ENCODE measurements at places on chromosomes 2 and 18. TPM values are rescaled to one million over a fixed set of nuclear protein-coding genes. Genes with fewer than 3 reads are reported as not detected.

DNA sequence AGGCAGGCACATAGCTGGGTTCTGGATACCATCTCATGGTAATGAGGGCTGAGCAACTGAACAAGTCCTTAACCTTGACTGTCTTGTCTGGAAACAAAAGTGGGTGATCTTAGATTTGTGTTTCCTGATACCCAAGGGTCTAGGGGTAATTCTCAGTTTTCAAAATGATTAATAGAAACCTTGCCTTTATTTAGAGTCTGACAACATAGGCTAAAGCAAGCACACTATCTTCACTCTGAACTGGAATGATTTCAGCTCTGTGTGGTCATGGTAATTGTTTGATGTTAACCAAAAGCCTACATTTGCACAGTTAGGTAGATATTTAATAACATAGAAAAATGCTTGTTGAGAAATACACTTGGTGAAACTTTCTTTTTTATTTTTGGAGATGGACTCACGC lies 6.8 kb upstream of the LAMA3 start:
- H3K36me3 ChIP-seq, result no peaks in the 10 kb centered on the region
- H3K27ac ChIP-seq, result no peak overlapping the region
- no peaks in the 10 kb centered on the region for H3K4me1 ChIP-seq

- H3K4me3 ChIP-seq, result peak overlapping the region; percentile 97
- peaks cover 58% of the 10 kb centered on the region for H3K4me1 ChIP-seq
- peak; percentile 98 for DNase-seq
- peak overlapping the region; percentile 99 for H3K27ac ChIP-seq
- H3K27me3 ChIP-seq, result no peaks in the 10 kb centered on the region
Observed at GRCh38 chr2:121649596-121650314, 493 bp upstream of the CLASP1 start.

DNA sequence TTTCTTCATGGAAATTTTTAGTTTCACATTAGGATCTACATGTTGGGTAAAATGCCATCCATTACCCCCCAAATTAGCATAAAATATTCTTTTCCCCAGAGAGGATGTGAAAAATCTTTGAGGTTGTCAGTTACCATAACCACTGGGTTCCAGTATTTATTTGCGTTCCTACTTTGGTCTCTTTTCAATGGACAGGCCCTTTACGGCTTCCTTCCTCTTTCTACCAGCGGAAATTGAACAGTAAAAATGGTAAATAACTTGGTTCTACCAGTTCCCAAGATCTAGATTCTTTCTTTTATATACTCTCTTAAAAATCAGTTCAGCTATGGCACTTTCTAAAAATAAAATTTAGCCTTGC lies 169.2 kb upstream of the APCDD1 start:
- no peak overlapping the region for H3K4me3 ChIP-seq
- H3K27me3 ChIP-seq, result no peaks in the 10 kb centered on the region
- H3K27ac ChIP-seq, result no peak overlapping the region
- H3K4me1 ChIP-seq, result no peaks in the 10 kb centered on the region
- no peaks in the 10 kb centered on the region for H3K36me3 ChIP-seq

DNA sequence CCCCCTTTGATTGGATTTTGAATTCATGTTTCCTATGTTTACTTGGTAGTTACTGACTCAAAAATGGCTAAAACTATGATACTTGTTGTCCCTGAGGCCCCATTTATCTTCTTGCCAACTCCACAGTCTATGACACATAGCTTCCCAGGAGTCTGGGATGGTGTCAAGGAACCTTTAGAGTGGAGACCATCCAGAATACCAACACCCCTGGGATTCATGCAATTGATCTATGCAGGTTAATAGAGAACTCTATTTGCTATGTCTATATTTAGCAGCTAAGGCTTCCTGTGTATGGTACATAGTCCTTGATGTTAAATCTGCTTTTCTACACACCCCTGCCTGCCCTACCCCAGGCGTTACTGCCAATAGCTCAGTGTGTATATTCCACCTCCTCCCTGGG lies 218.5 kb upstream of the HDAC4 start:
- no peaks in the 10 kb centered on the region for H3K27me3 ChIP-seq
- H3K36me3 ChIP-seq, result peaks cover 3% of the 10 kb centered on the region
- H3K27ac ChIP-seq, result no peak overlapping the region
- no peak overlapping the region for H3K4me3 ChIP-seq

Gene CROCC2
- total RNA-seq, result not detected

Gene CDH2
- total RNA-seq, result not detected

DNA sequence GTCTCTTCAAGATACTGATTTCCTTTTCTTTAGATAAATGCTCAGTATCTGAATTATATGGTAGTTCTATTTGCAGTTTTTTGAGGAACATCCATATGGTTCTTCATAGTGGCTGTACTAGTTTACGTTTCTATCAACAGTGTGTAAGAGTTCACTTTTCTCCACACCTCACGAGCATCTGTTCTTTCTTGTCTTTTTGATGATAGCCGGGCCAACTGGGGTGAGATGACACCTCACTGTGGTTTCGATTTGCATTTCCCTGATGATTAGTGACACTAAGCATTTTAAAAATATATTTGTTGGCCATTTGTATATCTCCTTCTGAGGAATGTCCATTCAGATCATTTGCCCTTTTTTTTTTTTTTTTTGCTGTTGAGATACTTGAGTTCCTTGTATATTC lies 458.8 kb downstream of the SETBP1 start:
- H3K4me1 ChIP-seq, result no peaks in the 10 kb centered on the region
- no peaks in the 10 kb centered on the region for H3K36me3 ChIP-seq
- no peak for DNase-seq

Gene RIT2
- total RNA-seq, result not detected

DNA sequence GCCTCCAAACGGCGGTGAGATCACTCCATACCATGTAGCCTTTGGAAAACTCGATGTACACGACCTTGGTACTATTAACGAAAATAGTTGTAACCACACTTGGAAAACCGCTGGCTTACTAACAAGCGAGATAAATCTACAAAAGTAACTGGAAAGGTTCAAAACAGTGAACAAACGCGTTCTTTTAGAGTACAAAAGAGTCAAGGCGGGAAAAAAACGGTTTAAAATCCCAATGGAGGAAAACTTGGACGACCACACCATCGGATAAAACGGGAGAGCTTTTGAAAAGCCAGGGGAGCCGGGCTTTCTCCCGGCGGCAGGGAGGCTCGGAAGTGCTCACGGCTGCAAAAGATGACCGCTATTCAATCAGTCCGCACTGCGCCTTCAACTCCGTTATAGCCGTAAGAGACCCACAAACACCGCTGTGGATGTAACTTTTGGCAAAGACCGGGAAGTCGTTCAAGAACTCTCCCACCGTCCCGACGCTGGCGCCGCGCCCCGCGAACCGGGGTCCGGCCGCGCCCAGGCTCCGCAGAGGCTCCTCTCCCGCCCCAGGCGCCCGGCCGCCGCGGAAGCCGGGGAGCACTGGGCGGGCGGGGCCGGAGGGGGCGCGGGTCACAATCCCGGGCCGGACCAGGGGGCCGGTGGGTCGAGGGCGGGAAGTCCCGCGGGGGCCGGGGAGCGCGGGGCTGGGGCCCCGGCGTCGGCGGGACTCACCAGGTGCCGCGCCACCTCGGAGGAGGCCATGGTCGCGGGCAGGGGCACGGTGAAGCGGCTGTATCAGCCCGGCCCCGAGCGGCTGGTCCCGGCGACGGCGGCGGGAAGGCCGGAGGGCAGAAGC lies 465 bp downstream of the SEPTIN10 start:
- peaks cover 21% of the 10 kb centered on the region for H3K4me1 ChIP-seq
- H3K36me3 ChIP-seq, result peaks cover 5% of the 10 kb centered on the region
- peaks cover 41% of the 10 kb centered on the region for H3K27me3 ChIP-seq
- no peak overlapping the region for H3K27ac ChIP-seq

GRCh38 chr2:74778381-74779264 lies 55.3 kb upstream of the HK2 start:
- no peaks in the 10 kb centered on the region for H3K36me3 ChIP-seq
- no peak for DNase-seq
- no peak overlapping the region for H3K27ac ChIP-seq
- no peak overlapping the region for H3K4me3 ChIP-seq
- H3K4me1 ChIP-seq, result peaks cover 12% of the 10 kb centered on the region
- H3K27me3 ChIP-seq, result no peaks in the 10 kb centered on the region

DNA sequence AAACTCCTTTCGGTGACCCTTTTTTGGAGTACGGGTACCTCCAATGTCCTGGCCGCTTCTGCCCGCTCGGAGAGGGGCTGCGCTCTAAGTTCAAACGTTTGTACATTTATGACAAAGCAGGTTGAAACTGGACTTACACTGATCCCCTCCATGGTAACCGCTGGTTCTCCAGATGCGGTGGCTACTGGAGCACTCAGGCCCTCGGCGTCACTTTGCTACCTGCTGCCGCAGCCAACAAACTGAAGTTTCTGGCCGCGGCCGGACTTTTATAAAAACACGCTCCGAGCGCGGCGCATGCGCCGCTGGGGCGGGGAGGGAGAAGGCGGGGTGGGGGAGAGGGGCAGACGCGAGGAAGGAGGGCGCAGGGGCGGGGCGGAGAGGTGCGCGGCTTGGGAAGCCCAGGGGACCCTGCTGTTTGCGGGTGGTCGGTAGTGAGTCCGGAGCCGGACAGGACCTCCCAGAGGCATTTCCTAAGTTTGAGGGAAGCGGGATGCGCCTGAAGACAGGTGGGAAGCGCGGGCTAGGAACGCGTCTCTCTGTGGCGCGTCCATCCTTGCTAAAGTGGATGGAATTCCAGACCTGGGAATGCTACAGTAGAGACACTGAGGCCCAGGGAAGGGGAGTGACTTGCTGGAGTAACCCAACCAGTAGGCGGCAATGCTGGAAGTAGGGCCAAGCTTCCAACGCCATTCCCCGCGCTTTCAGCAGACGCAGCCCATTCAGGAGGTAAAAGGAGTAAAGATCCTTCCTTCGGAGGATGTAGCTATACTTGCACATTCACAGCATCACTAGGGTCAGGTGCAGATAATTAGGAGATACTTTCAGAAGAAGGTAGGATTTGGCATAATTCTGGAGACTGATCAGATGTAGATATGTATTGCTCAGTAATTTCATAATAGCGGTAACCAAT lies at the start of gene CXCR4:
Gene CXCR4, minus strand, starts transcription at position 241 of the 910 bp plus-strand sequence. Its CDS starts 89 bp downstream, at position 152.
- H3K27me3 ChIP-seq, result peaks cover 2% of the 10 kb centered on the region
- peak within 1 kb of the TSS; percentile 98 for H3K4me3 ChIP-seq
- peaks cover 54% of the 10 kb centered on the region for H3K4me1 ChIP-seq
- H3K27ac ChIP-seq, result peak within 1 kb of the TSS; percentile 98

- no peak for DNase-seq
- no peaks in the 10 kb centered on the region for H3K4me1 ChIP-seq
- no peaks in the 10 kb centered on the region for H3K36me3 ChIP-seq
- H3K4me3 ChIP-seq, result no peak overlapping the region
- no peak overlapping the region for H3K27ac ChIP-seq
- H3K27me3 ChIP-seq, result no peaks in the 10 kb centered on the region
Observed at GRCh38 chr18:52971097-52971496, 631.1 kb downstream of the DCC start.

Gene REG3A
- not detected for total RNA-seq

Gene LNPK
- total RNA-seq, result 36.6 TPM

Gene MRPL19
- 64.6 TPM for total RNA-seq

GRCh38 chr2:70515938-70516337 lies 37.7 kb downstream of the TGFA start:
- peaks cover 11% of the 10 kb centered on the region for H3K4me1 ChIP-seq
- no peaks in the 10 kb centered on the region for H3K36me3 ChIP-seq
- no peak overlapping the region for H3K4me3 ChIP-seq
- H3K27ac ChIP-seq, result no peak overlapping the region
- DNase-seq, result peak; percentile 37
- H3K27me3 ChIP-seq, result no peaks in the 10 kb centered on the region

Gene SLC30A3
- 0.90 TPM for total RNA-seq

DNA sequence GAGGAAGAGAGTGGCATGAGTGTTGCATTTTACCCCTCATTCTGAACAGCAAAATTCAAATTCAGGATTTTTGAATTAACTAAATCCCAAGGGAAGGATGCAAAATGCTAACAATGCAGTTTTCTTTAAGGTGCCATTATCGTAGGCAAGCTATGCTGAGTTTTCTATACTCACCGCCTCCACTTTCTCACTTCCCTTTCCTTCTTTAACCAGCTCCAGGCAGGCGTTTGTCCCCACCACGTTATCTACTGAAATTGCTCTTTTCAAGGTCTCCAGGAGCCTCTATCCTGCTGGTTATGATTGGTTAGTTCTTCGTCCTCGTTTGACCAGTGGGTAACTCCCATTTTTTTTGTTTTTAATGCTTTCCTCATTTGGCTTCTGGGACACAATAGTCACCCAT lies 1.8 kb upstream of the CPO start:
- DNase-seq, result no peak
- no peak overlapping the region for H3K4me3 ChIP-seq
- H3K36me3 ChIP-seq, result no peaks in the 10 kb centered on the region
- no peak overlapping the region for H3K27ac ChIP-seq
- no peaks in the 10 kb centered on the region for H3K4me1 ChIP-seq

- H3K27me3 ChIP-seq, result no peaks in the 10 kb centered on the region
- peak overlapping the region; percentile 72 for H3K4me3 ChIP-seq
- H3K4me1 ChIP-seq, result peaks cover 49% of the 10 kb centered on the region
Observed at GRCh38 chr18:51193621-51194287, 3.7 kb downstream of the MEX3C start.

DNA sequence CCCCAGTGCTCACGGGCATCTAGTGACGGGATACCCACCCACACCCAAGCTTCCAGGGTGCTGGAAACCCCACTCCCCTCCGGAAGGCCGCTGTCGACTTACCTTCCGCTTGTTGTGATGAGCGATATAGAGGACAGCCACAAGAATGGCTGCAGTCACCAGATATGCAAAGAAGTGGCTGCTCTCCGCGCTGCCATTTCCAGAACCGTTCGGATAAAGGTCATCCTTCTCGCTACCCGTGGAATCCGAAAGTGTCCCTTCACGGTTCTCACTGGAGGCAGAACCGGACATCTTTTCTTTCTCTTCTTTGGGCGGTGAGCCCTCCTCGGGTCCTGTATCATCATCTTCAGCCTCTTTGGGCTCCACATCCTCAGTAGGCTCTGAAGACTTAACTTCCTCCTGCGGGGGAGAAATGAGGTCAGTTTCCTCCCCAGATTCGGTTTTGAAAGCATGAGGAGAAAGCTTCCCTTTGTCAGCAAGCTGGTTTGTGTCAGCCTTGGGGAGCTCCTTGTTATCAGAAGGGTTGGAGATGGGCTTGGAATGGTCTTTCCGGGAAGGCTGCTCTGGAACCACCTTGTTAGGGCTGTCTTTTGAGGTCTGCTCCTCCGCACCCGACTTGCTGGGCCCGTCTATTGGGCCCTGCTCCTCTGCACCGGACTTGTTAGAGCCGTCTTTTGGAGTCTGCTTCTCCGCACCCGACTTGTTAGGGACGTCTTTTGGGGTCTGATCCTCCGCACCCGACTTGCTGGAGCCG lies 1.2 kb downstream of the TGOLN2 start:
- peaks cover 51% of the 10 kb centered on the region for H3K4me1 ChIP-seq
- H3K27ac ChIP-seq, result peak overlapping the region; percentile 99
- DNase-seq, result peak; percentile 74
- no peaks in the 10 kb centered on the region for H3K27me3 ChIP-seq

DNA sequence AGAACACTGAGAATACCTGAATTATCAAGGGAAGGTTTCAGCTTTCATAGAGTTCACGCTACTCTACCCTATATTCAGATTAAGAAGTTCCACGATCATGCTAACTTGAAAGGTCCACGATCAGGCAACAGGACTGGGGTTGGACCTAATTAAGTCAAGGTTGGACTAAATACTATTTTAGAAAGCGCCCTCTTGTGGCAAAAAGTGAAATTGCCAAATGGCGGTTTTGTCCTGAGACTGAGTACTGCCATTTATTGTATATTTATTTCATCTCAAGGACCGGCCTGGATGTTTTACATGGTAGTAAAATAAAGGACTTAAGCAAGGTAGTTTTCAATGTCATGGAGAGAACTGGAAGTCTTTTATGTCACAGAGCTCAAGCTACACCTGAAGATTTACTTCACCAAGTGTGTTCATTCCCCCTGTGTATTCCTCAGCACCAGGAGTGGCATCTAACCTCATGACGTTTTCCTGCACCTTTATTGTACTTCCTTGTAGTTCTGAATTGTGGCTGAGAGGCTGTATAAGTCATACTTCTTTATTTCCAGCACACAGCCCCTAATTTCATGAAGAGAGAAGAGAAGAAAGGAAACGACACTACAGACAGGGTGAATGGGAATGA lies 56.8 kb downstream of the SRD5A2 start:
- DNase-seq, result peak; percentile 55
- no peak overlapping the region for H3K27ac ChIP-seq
- H3K36me3 ChIP-seq, result no peaks in the 10 kb centered on the region
